ENCODE measurements at places on chromosomes 7 and 10.

DNA sequence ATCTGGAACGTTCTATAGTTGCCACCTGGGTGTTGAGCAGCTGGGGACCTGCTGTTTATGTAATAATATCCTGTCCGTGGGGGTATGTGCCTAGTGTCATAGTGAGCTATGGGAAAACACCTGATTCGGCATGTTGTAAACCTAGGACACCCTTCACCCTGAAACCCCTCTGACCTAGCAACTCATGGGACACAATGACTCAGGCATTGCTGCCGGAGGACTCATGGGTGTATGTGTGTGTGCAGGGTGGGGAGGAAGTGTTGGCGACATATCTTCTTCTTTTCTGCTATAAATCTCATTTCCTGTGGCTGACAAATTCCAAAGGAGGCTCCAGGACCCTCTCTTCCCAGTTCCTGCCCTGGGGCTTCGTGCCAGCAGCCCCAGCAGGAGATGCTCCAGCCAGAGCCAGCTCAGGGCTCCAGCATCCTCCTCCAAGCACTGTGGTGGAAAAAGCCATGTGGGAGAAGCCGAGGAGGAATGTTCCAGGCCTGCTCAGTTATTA, 77.0 kb upstream of the PODXL start:
- DNase-seq: no peak

DNA sequence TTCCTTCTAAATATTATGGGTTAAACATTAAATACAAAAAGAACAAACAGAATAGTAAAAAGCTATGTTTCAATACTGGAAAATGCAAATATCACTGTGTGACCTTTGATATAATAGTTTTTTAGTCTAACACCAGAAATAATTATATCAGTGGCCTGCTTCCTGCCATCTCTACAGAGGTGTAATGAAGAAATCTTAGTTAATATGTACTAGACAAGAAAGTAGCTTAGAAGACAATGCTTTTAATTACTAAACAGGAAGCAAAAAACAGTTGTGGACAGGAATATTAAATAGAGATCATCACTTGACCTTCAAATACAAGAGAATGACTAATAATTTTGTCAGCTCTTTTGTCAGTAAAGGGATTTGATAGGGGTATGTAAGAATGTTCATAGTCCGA, 47.4 kb upstream of the LRRN3 start:
- DNase-seq: no peak

DNA sequence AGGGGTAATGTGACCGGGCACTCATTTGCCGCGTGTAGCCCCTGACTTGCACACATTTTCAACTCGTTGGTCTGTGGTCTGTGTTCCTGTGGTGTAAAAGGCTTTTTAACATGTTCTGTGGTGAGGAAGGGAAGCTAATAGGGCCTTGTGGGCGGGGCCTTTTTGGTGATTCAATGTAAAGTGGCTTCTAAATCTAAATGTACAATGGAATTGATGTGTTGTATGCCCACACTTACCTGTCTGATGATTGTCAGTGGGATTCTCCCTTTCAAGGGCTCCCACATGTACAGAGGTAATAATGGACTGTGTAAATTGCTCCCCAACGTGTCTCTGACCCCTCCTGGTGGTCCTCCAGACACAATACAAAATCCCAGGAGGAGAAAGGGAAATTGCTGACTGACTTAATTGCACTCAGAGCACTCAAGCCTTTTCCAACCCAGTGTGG, 43.1 kb upstream of the GATAD1 start:
- DNase-seq: no peak

DNA sequence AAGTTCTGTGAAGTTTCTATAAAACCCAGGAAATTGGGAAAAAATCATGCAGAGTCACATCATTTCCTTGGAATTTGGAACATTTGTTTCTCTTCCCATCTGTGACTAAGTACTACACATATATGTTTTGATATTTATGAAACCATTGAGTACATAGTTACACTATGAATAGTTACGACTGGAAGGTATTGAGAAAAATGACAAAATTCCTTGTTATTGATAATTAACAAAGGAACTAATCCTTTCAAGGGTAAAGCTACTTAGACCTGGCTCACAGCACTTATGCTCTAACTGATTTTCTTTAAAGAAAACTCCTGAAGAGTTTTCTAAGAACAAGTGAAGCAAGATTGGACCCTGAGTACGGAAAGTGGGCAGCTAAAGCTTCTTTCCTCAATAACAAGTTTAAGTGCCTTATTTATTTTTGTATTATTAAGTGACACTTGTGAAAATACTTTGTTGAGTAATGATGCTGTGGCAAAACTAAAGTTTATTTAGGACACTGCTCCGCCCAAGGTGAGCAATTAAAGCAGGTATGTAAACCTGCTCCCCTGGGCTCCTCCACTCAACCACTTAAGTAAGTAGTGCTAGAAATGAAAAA, 12.0 kb upstream of the GLCCI1 start:
- no peak for DNase-seq

GRCh38 chr7:22356701-22357310, at the start of gene RAPGEF5:
RAPGEF5 (minus strand) TSS chr7:22357154; CDS start chr7:22357060, 94 bp downstream.
- DNase-seq: no peak
